NCI-H2081 (cell line): ENCODE measurements at places on chromosomes 3 and 15.

DNA sequence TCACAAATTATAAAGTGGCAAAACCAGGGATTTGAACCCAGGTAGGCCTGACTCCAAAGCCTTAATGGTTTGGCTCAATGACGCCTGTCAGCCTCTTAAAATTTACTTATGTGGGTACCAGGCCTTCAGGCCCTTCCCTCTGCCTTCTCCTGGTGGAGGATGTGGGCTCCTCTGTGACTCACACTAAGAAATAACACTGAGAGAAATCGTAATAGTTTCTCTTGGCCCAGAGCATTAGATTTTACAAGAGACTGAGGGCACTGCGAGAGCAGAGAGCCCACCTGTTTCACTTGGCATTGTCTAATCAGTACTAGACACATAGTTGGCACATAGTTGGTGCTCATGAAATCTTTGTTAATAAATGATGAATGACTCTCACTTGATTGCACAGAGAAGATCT is 505.2 kb downstream of the SHQ1 start:
- no peak for DNase-seq

GRCh38 chr3:190764231-190765134 is 98.0 kb downstream of the GMNC start:
- DNase-seq: no peak

GRCh38 chr3:154228561-154229216 is 95.6 kb downstream of the DHX36 start:
- DNase-seq: no peak

GRCh38 chr3:161866176-161866575 is 369.6 kb downstream of the OTOL1 start:
- DNase-seq: no peak

DNA sequence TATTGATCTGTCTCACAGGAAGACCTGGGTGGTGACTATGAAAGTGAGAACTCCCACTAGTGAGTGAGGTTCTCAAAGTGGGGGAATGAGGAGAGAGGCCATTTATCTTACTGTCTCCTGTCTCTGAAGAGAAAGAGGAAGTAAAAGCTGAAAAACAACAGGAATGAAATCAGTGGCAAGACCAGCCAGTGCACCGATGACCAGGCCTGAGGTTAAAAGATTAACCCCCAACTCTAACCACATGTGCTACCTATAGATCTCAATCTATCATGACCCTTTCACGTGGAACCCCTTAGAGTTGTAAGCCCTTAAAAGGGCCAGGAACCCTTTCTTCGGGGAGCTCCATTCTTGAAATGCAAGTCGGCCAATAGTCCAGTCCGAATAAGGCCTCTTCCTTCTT is 239.3 kb upstream of the CNTN6 start:
- DNase-seq: no peak

- DNase-seq: no peak
Observed at GRCh38 chr3:64300790-64301423, 75.6 kb upstream of the PRICKLE2 start.

GRCh38 chr3:183626877-183627594 is 8.4 kb upstream of the KLHL24 start:
- no peak for DNase-seq

- DNase-seq: no peak
Observed at GRCh38 chr3:150736316-150736719, 26.7 kb downstream of the SIAH2 start.

DNA sequence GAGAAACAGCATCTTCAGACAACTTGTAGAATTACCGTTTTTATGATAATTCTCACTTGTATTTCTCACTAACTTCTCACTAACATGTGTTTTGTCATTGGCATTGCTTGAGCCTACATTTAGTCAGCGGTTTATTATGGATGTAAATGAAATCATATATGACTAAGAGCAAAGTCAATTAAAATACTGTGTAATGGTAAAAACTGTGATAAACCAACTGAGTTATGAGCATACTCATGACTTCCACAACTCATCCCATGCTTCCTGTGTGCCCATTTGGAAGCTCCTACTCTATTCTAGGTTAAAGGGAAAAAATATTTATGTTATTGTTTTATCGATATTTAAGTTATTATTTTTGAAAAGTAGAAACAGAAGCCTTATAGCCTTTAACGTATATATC is 12.8 kb downstream of the PXK start:
- DNase-seq: no peak

DNA sequence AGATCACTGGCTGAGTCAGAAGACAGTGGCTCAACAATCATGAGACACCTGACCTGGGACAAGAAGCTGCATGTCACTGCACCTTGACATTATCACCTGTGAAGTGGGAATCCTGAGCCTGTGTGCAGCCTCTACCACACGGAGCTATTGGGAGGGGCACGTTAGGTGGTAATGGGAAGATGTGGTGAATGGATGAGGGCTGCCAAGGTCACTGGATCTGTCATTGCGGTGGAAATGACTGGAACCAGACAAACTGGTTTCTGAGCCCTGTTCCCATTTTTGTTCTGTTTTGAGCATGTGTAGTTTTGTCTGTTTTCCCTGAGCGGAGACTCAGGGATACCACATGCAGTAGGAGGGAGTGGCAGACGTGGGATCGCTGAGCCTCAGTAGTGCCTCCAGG is 235.5 kb downstream of the OPA1 start:
- no peak for DNase-seq

- no peak for DNase-seq
Observed at GRCh38 chr3:143287403-143287802, 167.8 kb downstream of the CHST2 start.

DNA sequence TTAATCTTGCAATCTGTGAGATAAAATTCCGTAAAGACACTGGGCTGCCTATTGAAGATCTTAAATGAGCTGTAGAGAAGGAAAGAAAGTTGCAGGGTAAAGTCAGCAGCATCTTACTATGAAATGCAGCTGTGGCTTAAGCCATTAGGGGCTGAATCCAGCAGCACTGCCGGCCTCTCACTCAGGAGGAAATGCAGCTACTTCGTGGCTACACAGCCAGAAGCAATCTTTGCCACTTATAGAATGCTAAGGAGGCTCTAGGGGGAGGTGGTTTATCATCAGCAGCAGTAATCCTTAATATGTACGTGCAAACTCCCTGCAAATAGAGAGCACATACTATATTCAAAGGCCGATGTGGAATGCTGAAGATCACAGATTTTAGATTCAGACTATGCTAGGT is 19.1 kb upstream of the MCTP2 start:
- DNase-seq: no peak

- no peak for DNase-seq
Observed at GRCh38 chr15:60563539-60564404, 84.8 kb upstream of the ICE2 start.

- DNase-seq: no peak
Observed at GRCh38 chr3:44825264-44825925, 36.3 kb upstream of the TMEM42 start.

DNA sequence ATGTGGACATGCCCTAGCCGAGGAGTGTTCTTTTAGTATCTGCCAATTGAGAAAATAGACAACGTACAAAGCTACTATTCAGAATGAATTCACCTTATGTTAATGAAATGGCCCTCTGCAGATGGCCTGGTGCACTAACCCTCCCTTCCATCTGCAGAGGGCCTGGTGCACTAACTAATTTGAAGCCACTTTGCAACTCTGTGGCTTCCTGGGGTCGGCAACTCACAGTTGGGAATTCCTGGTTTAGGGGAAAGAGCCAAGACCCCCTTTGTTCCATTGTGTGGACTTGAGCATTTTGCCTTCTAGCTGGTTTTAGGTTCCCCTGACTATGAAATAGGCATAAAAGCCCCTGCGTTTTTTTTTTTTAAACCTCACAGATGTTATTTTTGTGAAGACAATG is 204.3 kb upstream of the UBE3A start:
- DNase-seq: no peak
